Heart right ventricle (tissue), 16 donors: ENCODE measurements at places on chromosomes 1 and 21.

DNA sequence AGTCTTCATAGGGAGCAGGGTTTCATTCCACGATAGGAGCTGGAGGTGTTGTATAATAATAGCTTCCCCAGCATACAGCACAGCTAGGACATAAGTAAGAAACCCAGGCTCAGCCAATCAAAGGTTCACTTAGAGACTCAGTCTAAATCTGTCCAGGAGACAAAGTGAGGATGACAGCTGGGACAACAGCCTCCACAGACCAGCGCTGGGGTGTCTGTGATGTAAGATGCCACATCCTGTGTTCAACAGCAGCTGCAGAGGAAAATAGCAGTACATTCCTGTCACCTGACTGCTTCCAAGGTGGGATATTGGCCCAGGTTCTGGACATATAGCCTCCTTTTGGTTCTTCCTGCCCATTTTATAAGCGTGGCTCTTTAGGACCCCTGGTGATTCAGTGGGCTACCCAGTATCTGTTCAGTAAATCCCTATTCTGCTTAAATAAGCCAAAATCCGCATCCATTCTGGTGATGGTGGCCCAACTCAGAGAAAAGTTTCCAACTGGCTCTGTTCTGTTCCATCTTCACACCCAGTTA, 176.8 kb upstream of the SYT6 start:
- DNase-seq: no peak

GRCh38 chr1:235557495-235557894, 53.2 kb upstream of the B3GALNT2 start:
- no peak for DNase-seq

- no peak for DNase-seq
Measured at GRCh38 chr1:48069662-48070395, 72.6 kb upstream of the TRABD2B start.

GRCh38 chr1:119011706-119012105, 23.6 kb upstream of the TBX15 start:
- DNase-seq: no peak
